Activated CD4-positive, CD25-positive, alpha-beta regulatory T cell treated with anti-CD3 and anti-CD28 coated beads, Interleukin-2, amount 50 U/mL, for 24 hours (primary cell): ENCODE measurements at places on chromosomes 7 and 10.
A peak's percentile ranks its signal among the peaks of the same experiment; 100 is the strongest.

GRCh38 chr10:114685456-114685855 lies 27.4 kb upstream of the ABLIM1 start:
- ATAC-seq, result no peak

GRCh38 chr7:103446049-103446520 lies at the start of gene SLC26A5:
Gene SLC26A5, minus strand, starts transcription at chr7:103446207. Its CDS starts 24,693 bp downstream, at chr7:103421514.
- ATAC-seq, result peak; percentile 65

- peak; percentile 37 for ATAC-seq
Measured at GRCh38 chr7:150586785-150587152, 19.6 kb downstream of the GIMAP4 start.

- no peak for ATAC-seq
Measured at GRCh38 chr7:120064565-120064964, 208.4 kb upstream of the KCND2 start.

DNA sequence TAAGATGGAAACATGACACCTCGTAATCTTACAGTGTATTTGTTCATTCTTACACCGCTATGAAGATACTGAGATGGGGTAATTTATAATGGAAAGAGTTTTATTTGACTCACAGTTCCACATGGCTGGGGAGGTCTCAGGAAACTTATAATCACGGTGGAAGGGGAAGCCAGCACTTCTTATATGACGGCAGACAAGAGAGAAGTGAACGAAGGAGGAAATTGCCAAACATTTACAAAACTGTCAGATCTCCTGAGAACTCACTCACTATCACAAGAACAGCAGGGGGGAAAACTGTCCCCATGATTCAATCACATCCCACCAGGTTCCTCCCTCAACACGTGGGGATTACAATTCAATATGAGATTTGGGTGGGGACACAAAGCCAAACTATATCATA lies 282.3 kb downstream of the HGF start:
- no peak for ATAC-seq

DNA sequence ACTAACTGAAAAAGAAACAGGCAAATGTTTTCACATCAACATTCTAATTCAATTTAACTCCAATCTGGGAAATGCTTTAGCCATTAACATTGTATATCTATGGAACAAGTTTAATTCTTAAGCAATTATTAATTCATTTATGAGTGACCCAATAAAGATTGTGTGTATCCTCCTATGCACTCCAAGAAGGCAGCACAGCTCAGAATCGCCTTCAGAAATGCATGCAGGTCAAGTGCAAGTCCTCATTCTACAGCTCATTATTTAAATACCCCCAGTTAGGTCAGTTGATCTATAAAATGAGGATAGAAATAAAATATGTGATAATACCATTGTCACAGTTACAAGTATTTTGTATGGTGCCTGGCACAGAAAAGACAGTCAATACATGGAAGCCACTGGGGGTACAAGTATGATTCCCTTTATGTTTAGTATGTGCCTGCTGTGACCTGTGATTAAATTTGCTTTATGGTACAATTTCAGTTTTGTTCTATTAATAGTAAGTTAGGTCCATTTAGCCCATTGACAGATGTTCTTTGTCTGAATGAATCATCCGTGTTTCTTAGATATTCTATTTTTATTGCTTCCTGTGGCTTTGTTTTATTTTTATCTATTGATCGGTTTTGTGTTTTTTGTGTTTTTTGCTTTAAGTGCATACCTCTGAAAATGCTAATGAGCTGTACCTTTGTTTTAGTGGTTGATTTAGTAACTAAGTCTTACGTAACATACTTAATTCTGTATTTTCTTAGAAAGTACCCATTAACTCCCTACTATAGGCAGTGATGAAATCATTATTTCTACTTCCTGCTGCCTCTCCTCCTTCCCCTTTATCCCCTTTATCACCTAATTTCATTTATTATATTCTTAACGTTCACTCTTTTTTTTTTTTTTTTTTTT lies 42.8 kb downstream of the CPXM2 start:
- ATAC-seq, result peak; percentile 25

DNA sequence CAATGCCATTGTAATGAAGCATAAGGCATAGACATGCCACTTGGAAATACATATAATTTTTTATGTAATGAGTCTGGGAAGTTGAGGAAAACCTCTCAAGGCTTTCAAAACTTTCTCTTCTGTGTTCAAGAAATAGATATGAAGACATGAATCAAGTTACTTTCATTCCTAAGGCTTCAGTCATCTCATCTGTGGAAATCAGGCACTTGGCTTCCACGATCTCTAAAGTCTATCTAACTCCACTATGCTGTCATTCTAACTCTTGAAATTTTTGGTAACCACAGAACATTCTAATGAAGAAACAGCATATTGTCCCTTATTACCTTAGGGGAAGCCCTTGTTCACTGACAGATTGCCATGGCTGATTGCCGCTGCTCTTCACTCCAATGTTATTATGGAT lies 242.6 kb downstream of the CNTNAP2 start:
- ATAC-seq, result no peak

DNA sequence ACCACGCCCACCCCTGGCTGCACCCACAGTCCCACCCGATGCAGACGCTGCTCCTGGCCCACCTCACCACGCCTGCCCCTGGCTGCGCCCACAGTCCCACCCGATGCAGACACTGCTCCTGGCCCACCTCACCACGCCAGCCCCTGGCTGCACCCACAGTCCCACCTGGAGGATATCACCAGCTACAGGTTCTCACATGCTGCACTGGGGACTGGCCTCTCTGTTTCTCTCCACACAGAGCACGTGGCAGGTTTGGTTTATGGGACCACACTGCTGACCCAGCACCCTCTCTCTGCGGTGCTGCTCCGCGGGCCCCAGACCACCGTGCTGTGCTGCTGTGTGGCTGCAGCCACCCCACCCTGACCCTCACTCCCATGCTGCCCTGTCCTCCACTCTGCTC lies 120.9 kb downstream of the VIPR2 start:
- ATAC-seq, result no peak

GRCh38 chr10:120990831-120991230 lies 139.7 kb downstream of the WDR11 start:
- no peak for ATAC-seq

DNA sequence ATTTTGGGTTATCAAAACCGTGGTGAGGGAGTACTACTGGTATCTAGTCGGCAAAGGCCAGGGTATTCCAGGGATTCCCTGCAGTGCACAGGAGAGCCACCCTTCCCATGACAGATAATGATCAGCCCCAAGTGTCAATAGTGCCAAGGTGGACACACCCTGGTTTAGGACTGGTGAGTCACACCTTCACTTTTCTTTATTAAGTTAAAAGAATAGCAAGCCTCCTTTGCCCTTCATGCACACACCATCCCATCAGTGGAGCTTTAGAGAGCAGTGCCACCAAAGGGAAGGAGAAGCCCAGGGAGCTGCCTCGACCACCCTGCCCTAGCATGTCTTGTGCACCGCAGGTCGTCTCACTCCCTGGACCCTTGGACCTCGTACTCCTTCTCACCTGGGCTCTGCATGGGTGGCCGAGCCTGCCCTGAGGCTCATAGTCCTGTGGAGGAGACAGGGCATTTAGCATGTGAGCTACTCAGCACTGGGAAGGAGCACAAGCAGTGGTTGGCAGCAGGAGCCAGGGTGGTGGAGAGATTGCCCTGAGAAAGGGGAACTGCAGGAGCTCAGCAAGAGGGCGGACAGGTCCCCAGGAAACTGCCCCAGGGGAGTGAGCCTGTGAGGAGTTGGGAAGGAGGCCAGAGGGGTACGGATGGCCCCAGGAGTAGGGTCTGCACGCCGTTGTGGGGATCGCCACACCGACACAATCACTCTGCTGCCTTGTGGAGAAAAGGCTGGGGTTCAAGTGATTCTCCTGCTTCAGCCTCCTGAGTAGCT lies 17.4 kb downstream of the UBE2D4 start:
- no peak for ATAC-seq

GRCh38 chr10:130769146-130770017 lies 542.1 kb downstream of the TCERG1L start:
- no peak for ATAC-seq

GRCh38 chr7:34758111-34758601 lies 100.1 kb downstream of the NPSR1 start:
- no peak for ATAC-seq

DNA sequence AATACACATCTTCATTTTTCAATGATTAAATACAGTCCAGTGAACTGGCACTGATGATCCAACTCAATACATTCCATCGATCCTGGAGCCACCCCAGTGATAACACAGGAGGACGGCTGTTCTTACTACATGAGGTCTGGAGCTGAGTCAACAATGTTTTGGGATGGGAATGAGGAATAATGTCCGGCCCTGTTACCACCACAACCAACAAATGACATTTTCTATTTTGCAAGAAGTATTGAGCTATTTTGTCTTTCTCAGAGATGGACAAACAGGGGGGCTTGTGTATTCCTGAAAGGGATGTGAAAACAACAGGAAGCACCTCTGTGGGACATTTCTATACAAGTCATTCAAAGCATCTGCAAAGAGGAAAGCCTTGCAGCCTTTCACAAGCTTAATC lies 249.2 kb downstream of the PARD3 start:
- no peak for ATAC-seq

- ATAC-seq, result no peak
Measured at GRCh38 chr10:128267581-128267980, 141.4 kb upstream of the MKI67 start.

- no peak for ATAC-seq
Measured at GRCh38 chr10:113538151-113538550, 14.7 kb upstream of the HABP2 start.

DNA sequence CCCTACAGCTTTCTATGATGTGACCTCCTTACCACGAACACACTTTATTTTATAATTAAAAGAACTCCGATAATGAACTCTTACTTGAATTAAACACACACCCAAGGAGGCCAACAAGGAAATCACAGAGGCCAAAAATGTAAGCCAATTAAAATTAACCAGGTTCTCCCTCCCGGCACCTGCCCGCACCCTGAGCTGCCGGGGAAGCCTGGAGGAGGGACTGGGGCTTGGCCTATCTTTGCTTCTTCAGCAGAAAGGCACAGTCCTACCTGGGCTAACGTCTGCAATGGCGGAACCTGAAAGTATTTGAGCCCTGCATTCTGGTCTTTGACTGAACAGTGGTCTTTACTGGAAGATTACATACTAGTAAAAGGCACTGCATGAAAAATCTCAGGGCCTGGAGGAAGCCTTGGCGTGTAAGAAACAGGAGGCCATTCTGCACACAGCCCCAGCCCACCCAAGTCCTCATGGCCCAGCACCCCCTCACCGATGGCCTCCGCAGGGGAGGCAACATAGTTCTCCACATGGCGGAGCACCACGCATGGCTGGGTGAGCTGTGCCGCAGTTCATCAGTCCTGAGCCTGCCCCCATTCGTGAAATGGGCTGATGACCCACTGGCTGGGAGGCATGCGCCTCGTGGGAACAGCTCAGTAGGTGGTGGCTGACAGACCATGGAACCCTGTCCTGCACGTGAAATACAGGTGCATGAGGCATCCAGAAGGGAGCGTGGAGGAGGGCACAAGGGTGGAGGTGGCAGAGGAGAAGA lies 173.8 kb downstream of the PARD3 start:
- no peak for ATAC-seq

DNA sequence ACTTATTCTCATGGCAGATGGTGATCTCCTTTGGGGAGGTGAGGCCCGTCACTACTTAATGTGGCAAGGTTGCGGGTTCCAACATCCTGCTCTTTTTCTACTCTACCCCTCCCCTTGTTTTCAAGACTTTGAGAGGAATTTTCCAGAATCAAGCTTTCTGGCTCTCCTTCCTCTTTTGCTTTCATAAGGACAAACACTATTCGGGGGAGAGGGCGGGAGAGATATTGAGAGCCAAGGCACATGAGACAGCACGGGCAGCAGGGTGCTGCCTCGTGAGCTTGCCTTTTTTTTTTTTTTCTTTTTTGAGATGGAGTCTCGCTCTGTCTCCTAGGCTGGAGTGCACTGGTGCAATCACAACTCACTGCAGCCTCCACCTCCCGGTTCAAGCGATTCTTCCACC lies 6.9 kb upstream of the PFKFB3 start:
- ATAC-seq, result no peak

DNA sequence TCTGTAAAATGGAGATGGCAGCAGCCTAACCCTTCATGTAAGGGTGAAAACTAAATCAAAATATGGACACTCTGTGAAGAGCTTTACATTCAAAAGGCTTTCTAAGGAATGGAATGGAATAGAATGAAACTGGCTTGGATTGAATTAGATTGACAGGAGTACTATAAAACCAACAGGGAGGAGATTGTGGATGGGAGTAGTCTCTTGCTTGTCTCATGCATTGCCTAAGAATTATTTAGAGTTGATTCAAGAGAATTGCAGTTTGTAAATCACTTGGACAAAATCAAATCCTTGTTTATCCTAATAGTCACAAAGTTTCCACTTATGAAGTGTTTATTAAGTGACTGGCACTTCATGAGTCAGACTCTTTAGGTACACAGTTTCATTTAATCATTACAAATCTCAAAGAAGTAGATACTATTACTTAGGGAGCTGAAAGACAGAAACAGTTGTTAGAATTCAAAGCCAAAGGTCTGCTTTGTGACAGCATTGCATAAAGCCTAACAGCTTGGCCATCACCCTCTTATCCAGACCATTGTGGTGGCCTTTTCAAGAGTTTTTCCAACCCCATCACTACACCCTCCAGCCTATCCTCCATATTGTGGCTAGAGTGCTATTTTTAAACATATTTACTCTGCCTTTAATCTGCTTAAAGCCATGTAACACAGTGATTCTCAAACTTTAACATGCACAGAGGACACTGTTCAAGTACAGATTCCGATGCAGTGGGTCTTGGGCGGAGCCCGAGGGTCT lies 91.9 kb upstream of the GHITM start:
- ATAC-seq, result no peak

DNA sequence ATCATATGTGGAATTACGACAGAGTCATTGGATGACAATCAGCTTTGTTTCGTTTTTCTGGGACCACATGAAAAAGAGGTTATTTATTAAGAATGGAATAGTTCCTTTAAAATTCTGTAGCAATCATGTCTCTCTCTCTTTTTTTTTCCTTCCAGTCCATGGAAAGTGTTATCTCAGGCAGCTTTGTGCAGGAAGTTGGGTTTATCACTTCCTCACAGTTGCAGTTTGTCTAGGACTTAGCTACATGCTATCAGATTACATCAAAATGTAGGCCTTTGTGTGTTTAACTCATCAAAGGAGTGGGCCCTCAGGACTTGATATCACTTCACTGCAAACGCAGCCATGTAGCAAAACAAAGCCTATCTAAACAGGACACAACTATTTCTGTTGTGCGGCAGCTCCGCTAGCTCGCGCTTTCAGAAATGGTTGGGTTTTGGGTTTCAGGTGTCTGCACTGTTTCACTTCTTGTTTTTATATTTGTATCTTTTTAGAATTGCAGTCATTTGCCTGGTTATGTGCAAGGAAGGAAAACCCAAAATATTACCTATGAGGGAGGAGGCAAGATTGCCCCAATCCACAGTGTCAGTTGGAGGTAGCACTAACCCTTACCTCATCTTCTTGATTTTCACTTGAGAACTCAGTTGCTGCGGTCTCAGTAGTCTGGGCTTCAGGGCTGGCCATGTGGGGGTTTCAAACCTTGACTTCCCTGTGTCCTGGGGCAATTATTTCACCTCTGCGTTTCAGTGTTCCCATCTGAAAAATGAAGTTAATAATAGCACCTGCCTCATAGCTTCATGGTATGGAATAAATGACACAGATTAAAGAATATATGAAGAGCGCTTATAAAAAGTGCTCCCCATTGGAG lies 66.7 kb downstream of the HHEX start:
- peak; percentile 56 for ATAC-seq

GRCh38 chr7:86282014-86282682 lies 361.6 kb upstream of the GRM3 start:
- no peak for ATAC-seq

- no peak for ATAC-seq
Measured at GRCh38 chr7:120260111-120260510, 12.9 kb upstream of the KCND2 start.

- ATAC-seq, result peak; percentile 8
Measured at GRCh38 chr7:101740981-101741725, 76.3 kb upstream of the CUX1 start.
